ENCODE measurements at places on chromosomes 7 and 10. TPM values are rescaled to one million over a fixed set of nuclear protein-coding genes. Genes with fewer than 3 reads are reported as not detected.

STRIP2 gene
- polyA plus RNA-seq: 3.6 TPM

GTF2IRD1 gene
- 56.0 TPM for polyA plus RNA-seq

TRIL gene
- 42.1 TPM for polyA plus RNA-seq

CC2D2B gene
- polyA plus RNA-seq: 1.6 TPM

PDK4 gene
- polyA plus RNA-seq: 17.6 TPM

SNCG gene
- 17.1 TPM for polyA plus RNA-seq

ADAM22 gene
- 12.1 TPM for polyA plus RNA-seq

XRCC2 gene
- polyA plus RNA-seq: 11.2 TPM

AOAH gene
- 3.4 TPM for polyA plus RNA-seq

EPC1 gene
- 58.4 TPM for polyA plus RNA-seq

UNCX gene
- 7.5 TPM for polyA plus RNA-seq

CHRM2 gene
- polyA plus RNA-seq: 2.4 TPM

CASTOR2 gene
- polyA plus RNA-seq: 11.4 TPM

TEX36 gene
- not detected for polyA plus RNA-seq

NPC1L1 gene
- polyA plus RNA-seq: 4.3 TPM

SPDYE9 gene
- polyA plus RNA-seq: 1.1 TPM

TMEM229A gene
- polyA plus RNA-seq: 0.08 TPM

LLCFC1 gene
- polyA plus RNA-seq: 1.0 TPM

CYP26A1 gene
- polyA plus RNA-seq: not detected

ZNF488 gene
- 5.7 TPM for polyA plus RNA-seq

MACROH2A2 gene
- 95.7 TPM for polyA plus RNA-seq

PCLO gene
- 11.0 TPM for polyA plus RNA-seq

JAZF1 gene
- 10.9 TPM for polyA plus RNA-seq

RFC2 gene
- polyA plus RNA-seq: 34.8 TPM

GRCh38 chr10:69394020-69394419, 22.7 kb downstream of the TACR2 start:
- no peak for DNase-seq

GRCh38 chr7:100130608-100131453, 4.1 kb downstream of the MBLAC1 start:
- DNase-seq: peak; percentile 74

- DNase-seq: no peak
Measured at GRCh38 chr10:125011171-125011925, 69.4 kb downstream of the ZRANB1 start.

- DNase-seq: peak; percentile 85
Measured at GRCh38 chr7:1473864-1474512, 14.7 kb upstream of the MICALL2 start.

DNA sequence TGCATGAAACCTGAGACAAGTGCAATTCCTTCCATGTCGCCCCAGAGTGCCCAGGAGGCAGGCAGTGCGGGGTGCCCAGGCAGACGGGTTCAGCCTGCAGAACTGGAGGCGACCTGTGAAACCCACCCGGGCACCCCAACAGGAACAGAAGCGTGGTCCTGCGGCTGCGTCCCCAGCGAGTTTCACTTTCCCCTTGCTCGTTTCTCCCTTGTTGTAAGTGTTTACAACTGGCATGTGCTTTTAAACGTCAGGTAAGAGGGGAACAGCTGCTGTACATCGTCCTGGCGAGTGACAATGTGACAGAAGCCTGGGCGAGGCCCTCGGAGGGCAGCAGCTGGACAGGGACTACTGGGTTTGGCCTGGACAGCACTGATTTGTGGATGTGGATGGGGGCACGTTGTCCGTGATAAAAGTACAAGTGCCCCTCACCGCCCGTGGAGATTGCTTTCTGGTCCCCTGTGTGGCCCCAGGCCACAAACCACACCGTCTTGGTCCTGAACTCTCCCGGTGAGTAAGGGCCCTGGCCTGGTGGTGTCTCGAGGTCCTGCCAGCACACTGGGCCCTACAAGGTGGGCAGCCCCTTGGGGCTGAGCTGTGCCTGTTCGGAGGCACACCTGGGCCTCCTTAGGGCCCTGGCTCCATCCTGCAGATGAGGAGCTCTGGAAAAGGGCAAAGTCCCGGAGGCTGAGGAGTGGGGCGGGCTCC, 4.0 kb downstream of the VENTX start:
- DNase-seq: no peak

GRCh38 chr7:14596421-14596820, 306.1 kb downstream of the DGKB start:
- DNase-seq: no peak

DNA sequence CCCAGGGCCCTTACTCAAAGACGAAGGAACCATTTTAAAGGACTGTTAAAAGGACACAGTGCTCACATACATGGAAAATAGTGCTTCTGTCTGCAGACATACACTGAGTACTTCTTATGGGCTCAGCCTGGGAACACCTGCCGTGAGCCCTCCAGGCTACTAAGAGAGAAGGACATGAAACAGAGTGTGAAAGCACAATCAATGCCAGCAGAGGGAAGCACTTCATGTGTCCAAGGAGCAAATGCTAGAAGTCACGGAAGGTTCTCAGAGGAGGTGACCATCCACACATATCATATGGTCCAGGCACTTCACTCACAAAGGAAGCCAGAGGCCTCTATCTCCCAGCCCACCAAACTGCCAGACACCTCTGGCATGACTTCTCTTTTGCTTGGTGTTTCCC, 15.5 kb downstream of the ELMO1 start:
- DNase-seq: no peak

- DNase-seq: no peak
Measured at GRCh38 chr10:96491303-96491702, 22.4 kb downstream of the TLL2 start.

DNA sequence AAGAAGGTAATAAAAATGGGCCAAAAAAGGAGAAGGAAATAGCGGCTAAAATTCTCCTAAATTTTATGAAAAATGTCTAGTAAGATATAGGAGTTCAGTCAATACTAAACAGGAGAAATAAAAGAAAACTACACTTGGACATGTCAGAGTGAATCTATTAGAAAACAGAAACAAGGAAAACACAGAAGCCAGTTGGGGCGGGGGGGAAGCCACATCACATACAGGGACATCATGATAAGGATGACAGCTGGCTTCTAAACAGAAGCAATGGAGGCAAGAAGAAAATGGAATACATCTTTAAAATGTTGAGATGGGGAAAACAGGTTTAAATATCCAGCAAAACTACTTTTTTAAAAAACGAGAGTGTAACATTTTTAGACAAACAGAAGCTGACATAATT, 77.8 kb downstream of the CUBN start:
- no peak for DNase-seq

- no peak for DNase-seq
Measured at GRCh38 chr10:63494951-63495350, 26.2 kb upstream of the REEP3 start.

DNA sequence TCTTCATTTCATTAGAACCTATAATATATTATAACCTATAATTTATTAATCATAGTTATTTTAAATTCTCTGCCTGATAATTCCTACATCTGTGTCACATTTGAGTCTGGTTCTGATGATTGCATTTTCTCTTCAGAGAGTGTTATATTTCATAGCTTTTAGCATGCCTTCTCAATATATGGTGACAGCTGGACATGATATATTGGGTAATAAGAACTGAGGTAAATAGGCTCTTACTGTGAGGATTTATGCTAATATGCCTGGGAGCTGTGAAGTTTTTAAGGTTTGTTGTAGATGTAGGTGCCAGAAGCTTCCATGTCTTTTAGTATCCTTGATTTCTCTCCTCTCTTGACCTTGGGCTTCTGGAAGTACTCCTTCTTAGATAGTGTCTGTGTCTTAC, 325.9 kb upstream of the SEMA3D start:
- DNase-seq: no peak

- DNase-seq: peak; percentile 2
Measured at GRCh38 chr10:87966459-87966858, 103.0 kb downstream of the PTEN start.

DNA sequence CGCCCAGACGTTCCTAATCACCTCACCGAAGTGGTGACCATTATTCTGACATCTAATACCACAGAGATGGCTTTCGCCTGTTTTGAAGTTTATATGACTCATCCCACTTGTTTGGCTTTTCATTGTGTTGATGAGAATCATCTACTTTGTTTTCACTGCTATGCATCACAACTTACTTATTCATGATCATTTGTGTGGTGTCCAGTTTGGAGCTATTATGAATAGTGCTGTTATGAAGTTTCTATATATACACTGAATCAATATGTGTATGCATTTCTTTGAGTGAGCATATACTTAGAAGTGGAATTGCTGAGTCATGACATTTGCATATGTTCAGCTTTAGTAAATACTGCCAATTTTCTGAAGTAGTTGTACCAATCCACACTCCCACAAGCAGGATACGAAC, 38.6 kb upstream of the TNKS2 start:
- no peak for DNase-seq

- DNase-seq: no peak
Measured at GRCh38 chr7:139734395-139734794, 43.4 kb downstream of the HIPK2 start.

GRCh38 chr7:63925262-63925625, 73.4 kb upstream of the ZNF722 start:
- no peak for DNase-seq

DNA sequence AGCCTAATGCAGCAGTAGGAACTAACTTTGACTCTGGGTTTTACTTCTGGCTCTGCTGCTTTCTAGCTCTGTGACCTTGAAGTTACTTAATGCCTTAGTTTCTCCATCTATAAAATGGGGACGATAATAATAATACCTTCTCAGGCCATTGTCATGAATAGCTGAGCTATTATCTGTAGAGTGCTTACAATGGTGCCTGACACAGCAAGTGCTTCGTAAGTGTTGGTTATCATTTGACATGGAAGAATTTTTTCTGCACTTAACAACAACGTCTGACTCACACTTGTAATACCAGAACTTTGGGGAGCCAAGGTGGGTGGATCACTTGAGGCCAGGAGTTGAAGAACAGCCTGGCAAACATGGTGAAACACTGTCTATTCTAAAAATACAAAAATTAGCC, 140.5 kb downstream of the ARL4A start:
- DNase-seq: no peak

- DNase-seq: no peak
Measured at GRCh38 chr7:139297795-139298194, 43.3 kb upstream of the FMC1 start.

GRCh38 chr10:97676770-97677581, 10.1 kb downstream of the AVPI1 start:
- DNase-seq: no peak

- no peak for DNase-seq
Measured at GRCh38 chr10:83617172-83617571, 522.1 kb upstream of the GHITM start.

- DNase-seq: no peak
Measured at GRCh38 chr10:44198096-44198779, 186.7 kb downstream of the CXCL12 start.

GRCh38 chr10:96334616-96335526, 23.9 kb downstream of the OPALIN start:
- peak; percentile 27 for DNase-seq

DNA sequence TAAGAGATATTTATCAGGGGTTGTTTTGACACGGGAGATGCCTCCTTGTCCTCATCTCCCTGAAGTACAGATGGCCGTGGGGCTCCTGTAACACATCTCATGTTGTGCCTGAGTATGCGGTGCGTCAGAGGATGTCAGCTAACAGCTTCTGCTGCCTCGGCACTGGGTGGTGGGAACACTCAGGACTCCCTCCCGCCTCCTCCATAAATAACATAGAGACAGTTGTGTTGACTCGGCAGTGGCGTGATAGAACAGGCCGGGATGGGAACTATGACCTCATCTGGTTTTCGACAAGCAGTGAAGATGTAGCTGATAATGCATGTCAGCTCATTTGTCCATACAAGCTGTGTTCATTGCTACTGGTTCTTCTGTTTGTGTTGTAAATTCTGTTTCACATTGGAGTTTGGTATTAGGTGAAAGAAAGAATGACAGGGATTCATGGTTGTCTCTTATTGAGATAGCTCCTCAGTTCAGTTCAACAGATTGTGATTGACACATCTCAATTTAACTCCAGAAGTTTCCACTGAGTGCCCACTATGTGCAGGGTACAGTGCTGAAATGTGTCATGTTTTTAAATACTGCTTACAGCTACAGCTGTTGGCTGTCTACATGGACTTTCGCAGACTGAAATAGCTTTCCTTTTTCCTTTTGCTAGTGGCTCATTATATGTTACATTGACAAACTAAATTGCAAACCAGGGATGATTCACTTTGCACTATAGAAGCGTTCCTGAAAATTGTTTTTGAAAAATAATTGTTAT, 87.4 kb downstream of the CHN2 start:
- peak; percentile 64 for DNase-seq

GRCh38 chr10:67520924-67521520, 175.0 kb downstream of the CTNNA3 start:
- DNase-seq: peak; percentile 69

- DNase-seq: no peak
Measured at GRCh38 chr7:593324-594115, 73.9 kb upstream of the PDGFA start.

DNA sequence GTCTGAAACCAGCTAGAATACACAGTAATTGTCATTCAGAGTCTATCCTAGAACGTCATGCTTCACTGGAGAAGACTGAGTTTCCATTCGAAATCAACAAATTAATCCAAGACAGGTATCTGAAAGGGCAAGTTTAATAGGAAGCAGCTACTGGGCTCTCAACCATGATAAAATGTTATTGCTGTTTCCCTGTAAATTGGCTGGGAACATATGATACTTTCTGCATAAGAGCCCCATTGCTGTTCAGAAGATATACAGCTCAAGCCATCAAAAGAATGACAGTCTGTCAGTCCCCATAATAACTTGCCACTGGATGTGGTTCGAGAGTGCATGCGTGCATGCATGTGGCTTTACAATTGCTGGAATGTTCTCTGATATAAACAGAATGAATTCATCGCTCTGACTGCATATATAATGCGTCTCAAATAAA, 129.0 kb downstream of the HIBADH start:
- DNase-seq: peak; percentile 20

- no peak for DNase-seq
Measured at GRCh38 chr10:123721441-123722049, 55.4 kb downstream of the GPR26 start.

DNA sequence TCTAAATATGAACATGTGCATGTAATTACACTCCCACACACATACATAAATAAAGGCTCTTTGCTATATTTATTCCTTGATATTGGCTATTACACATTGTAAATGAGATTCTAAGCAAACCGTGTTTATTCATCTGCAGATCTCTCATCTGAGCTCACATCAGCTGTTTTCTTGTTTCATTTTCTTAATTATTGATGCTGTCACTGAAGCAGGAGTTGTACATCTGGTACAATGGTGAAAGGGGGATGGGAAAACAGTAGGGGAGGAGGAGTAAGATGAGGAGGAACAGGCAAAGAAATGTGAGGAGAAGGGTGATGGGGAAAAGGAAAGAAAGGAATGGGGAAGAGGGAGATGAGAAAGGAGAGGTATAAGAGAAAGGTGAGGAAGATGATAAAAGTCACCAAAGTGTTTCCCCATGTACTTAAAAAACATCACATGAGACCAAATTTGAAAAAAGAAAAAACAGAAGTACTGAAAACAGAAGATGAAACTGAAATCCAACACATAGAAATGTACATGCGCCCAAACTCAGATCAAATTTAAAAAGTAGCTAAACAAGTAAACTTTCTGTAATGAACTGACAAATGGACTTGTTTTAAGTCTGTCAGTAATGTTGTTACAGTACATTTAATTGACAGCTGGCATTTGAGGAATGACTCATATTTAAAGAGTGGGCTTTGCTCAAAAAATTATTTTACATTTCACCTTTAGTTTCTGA, 472.2 kb downstream of the ARL4A start:
- DNase-seq: no peak

GRCh38 chr10:117565068-117565467, 22.5 kb downstream of the EMX2 start:
- DNase-seq: no peak

- DNase-seq: no peak
Measured at GRCh38 chr10:68423522-68423921, 16.4 kb upstream of the RUFY2 start.

Data from renal pelvis (tissue), 12 donors.